GOT3 (cell line): ENCODE measurements at places on chromosomes 7 and 10.

DNA sequence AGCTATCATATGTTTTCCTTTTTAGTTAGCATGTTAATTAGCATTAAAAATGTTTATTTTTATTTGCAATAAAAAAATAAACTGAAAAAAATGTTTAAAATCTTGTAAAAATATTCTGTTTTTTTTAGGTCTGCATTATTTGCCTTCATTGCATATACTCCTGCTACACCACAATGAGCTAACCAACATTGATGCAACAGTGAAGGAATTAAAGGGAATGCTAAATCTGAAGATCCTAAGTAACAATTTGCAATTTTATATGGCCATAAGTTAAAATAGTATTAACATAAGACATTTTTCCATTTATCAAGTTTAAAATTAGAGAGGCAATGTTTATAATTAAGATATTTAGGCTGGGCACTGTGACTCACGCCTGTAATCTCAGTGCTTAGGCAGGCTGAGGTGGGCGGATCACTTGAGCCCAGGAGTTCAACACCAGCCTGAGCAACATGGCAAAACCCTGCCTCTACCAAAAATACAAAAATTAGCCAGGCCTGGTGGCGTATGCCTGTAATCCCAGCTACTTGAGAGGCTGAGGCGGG, 32.2 kb downstream of the LRRC72 start:
- DNase-seq, result no peak

GRCh38 chr10:43574001-43574892, at the start of gene ZNF239:
Gene ZNF239 (minus strand): TSS chr10:43574616. CDS start chr10:43558079, 16,537 bp downstream.
- peak; percentile 37 for DNase-seq

GRCh38 chr10:48901319-48901718, 38.3 kb downstream of the LRRC18 start:
- no peak for DNase-seq

- DNase-seq, result no peak
These were observed 76.7 kb downstream of the CFAP58 start for GRCh38 chr10:104430360-104430759.

DNA sequence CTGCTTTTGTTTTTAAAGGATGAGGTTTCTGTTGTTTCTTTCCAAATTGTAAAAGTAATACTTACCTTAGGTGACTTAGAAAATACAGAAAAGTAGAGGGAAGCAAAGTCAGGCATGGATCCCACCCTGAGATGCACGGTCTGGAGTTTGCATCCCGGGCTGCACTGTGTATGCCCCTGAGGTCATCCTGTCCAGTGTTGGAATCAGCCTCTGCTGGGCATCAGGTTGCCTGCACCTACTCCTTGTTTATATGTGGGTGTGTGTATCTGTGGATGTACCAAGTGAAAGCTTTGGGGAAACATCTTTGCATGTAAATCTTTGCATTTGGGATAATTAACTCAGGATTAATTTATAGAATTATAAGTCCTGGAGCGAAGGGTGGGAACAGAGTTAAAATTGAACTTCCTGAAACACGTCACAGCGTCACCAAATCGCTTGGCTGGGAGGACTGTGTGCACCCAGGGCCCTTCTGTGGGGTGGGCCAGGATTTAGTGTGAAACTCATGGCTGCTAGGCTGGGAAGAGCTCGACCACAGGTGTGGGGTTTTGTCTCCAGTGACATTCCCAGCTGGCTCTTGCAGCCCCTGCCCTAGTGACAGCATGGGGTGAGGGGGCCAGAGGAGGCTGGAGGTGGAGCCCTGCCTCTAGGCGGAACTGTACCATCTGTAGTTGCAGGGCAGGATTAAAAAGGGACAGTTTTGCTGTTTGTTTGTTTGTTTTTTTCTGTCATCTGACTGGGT, 27.9 kb downstream of the GTF2IRD1 start:
- DNase-seq, result no peak

DNA sequence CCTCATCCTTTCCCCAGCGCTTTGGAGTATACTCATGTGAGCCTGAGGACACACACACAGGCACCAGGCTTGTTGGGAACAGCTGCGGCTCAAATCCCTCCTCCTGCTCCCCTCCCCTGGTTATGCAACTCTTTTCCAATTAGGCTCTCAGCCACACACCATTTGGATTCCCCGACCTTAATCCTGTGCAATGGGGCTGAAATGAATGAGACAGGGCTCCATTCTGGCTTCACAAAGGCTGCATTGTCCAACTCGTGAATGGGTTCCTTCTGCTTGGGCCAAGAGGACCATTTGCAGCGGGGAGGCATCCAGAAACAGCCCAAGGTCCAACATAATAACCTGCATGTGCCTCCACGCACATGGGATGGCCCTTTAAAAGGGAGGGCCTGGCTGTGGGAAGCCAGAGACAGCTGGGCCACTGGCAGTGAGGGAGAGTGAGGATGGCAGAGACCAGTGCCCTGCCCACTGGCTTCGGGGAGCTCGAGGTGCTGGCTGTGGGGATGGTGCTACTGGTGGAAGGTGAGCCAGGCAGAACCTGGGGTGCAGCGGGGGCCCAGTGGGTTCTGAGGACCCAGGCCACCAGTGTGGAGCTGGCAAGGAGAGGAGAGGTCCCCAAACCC, at the start of gene RGR:
Gene RGR, plus strand, starts transcription at position 403 of the 620 bp plus-strand sequence. Its CDS starts 38 bp downstream, at position 441.
- no peak for DNase-seq

DNA sequence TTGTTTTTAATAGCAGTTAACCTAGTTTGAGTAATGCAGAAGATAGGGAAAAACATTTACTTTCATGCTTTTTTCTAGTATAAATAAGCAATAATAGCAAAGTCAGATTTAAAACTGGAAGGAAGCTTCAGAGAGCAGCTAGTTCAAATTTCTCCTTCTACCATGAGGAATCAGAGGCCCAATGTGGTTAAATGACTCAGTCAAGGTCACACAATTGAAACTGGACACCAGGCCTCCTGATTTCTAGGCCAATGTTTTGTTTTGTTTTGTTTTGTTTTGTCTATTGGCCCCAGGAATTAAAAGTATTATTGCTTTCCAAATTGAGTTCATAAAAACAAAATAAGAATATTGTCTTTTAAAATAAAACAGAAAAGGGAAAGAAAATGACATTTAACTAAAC, 122.3 kb downstream of the TRIL start:
- no peak for DNase-seq

DNA sequence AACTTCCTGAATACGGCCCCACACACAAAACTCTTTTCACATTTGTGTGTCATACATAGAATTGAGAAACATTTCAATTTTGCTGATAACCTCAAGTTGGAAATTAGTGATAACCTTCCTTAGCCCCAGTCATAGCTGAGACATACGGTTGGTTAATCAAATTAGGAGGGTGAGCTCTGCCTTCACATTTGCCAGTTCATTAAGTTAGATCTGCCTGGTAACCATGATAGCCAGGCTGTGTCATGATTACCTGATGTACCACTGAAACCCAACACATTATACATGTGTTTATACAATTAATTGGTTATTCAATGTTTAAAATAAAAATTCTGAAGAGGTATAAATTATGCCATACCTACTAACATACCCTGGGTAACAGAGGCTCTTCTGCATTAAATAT, 60.8 kb upstream of the RAB11FIP2 start:
- no peak for DNase-seq

- no peak for DNase-seq
These were observed 153.0 kb upstream of the PDE1C start for GRCh38 chr7:32223071-32223650.

DNA sequence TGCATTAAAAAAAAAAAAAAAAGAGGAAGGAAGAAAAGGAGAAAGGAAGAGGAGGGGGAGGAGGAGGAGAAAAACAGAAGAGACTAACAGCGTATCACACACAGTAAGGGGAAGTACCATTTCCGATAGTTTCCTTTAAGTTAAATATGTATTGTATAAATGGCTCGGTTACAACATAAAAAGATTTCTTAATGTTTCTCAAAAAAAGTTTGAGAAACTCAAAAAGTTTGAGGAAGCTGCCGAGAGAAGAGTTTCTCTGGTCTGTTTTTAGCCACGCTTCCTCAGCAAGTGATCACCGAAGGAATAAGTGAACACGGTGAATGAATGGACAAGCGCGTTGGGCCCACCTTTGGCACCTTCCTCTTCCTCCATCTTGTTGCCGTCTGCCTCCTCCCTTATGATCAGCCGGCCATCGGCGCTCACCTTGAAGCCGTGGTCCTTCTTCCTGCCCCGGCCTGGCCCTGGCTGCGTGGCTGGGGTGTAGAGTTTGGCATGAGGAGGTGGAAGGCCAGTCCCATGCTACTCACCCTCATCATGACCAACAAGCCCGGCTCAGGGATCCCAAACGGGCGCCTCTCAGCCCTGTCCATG, 31.3 kb upstream of the FRAT2 start:
- no peak for DNase-seq

- DNase-seq, result no peak
These were observed 99.0 kb downstream of the DYNC2I1 start for GRCh38 chr7:158955146-158955870.

GRCh38 chr10:12531305-12532220, 182.2 kb downstream of the CAMK1D start:
- DNase-seq, result no peak

DNA sequence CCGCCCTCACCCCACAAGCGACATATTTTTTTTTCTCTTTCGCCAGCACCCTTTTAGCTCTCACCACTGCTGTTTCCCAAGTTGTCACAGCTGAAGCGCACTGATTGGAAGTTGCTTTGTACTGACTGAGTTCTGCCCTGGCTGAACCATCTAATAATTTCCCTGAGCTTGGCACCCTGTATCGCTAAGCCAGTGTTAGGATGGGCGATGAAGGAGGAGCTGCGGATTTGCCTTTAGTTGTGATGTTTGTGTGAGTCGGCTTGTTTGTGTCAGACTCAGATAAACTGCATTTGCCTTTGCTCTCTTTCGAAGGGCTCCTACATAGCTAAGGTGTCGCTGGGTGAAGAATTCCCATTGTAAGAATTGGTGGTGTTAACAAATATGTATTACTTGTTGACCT, 1.3 kb upstream of the ATXN7L1 start:
- no peak for DNase-seq

DNA sequence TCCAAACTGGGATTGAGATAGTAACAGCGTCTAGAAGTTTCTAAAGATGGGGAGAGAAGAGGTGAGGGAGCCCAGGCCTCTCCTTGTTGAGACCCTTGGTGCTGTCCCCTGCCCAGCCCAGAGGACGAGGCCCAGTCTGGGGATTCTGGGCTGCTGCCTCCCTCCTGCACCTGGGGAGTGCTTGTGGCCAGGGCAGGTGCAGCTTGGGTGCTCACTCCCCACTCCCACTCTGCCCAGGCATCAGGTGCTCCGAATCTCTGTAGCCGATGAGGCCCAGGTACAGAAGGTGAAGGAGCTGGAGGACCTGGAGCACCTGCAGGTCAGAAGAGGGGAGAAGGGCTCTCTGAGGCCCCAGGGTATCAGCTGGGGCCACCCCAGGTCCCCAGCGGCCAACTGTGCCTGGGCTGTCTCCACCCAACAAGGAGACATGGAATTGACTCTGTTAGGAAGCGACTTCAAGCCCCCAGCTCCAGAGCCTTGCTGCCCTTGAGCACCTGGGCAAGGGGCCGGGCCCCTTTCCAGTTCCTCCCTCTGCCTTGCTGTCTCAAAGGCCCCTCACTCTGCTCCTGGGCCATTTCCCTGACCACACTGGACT, 664 bp downstream of the CPA1 start:
- DNase-seq, result no peak

- DNase-seq, result no peak
These were observed 251.9 kb downstream of the GLRX3 start for GRCh38 chr10:130387936-130388580.

DNA sequence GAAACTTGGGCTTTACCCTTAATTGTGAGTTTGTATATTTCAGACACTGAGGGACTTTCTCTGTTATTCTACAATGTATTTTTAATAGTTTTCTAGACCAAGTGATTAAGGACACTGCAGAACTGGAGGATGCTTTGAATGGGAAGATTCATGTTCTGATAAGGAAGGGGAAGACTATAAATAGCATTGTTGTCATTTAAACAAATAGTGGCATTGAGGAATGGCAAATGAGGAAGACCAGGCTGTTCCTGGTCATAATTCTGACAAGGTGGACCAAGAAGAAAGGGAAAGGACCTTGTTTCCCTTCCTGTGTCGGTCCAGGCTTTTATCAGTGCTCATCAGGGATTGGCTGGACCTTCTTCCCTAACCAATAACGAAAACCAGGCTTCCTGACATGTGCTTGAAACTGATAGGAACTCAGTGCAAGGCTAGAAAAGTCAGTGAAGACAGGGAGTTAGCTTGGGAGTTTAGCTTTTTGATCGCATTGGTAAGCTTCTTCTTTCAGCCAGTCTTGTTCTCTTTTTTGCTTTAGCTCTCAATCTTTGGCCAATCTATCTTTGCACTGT, 116.2 kb downstream of the ITGA8 start:
- no peak for DNase-seq

GRCh38 chr10:132865171-132865631, 77.2 kb downstream of the CFAP46 start:
- no peak for DNase-seq

DNA sequence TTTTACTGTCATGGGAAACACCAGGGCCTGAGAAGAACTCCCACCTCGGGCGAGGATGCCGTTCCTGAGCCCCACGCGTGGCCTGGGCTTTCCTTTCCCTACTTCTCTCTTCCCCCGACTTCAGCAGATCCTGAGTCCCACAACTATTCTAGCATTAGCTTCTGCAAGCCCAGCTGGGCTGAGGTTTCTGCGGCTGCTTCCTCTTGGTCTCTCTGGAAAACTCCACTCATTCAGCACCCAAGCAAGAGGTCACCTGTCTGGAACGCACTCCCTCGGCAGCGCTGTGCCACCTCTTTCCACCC, 761 bp upstream of the DOCK1 start:
- no peak for DNase-seq

DNA sequence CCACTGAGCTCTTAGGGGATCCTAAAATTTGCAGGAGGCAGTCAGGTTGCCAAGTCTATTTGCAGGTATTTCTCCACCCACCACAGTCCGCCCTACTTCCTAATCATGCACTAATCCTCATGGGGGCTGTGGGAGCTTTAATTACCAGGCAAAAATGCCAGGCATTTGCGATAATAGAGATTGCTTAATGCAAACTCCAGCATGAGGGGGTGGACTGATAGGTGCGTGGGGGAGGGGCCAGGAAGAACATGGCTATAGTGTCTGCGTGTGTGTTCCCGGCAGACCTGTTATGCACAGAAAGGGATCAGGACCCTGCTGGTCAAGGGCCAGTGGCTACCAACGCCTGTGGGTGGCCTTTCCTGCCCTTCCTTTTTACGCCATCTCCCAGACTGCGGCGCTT, 15.6 kb upstream of the AQP1 start:
- no peak for DNase-seq

GRCh38 chr10:131184503-131184902, 127.0 kb downstream of the TCERG1L start:
- no peak for DNase-seq

GRCh38 chr10:47364366-47364765, 16.2 kb downstream of the RBP3 start:
- DNase-seq, result no peak

DNA sequence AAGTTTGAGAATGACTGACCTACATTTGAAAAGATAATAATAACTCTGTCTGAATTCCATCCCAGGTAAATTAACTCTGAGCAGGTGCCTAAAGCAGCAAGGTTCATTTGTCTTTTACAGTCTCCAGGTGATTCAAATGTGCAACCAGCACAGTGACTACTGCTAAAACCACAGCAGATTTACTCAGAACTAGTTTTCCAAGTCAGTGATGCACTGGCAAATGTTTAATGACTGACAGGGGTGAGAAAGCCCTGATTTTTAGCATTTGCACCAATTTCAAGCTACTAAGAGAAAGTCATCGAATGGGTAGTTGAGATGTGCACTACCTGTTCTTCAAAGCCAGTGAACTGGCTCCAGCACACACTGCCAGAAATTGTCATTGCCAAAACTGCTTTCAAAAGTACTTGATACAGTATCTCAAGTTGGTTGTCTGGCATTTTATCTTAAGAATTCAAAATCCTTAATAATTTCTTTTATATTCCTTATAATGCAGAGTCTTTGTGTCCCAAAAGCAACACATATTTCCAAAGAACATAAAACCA, 60.3 kb downstream of the ATOH7 start:
- DNase-seq, result no peak

GRCh38 chr10:103659674-103660363, 166.3 kb downstream of the NEURL1 start:
- no peak for DNase-seq
